Activated CD4-positive, alpha-beta T cell treated with anti-CD3 and anti-CD28 coated beads for 4 hours (primary cell): ENCODE measurements at places on chromosomes 13 and 19.

DNA sequence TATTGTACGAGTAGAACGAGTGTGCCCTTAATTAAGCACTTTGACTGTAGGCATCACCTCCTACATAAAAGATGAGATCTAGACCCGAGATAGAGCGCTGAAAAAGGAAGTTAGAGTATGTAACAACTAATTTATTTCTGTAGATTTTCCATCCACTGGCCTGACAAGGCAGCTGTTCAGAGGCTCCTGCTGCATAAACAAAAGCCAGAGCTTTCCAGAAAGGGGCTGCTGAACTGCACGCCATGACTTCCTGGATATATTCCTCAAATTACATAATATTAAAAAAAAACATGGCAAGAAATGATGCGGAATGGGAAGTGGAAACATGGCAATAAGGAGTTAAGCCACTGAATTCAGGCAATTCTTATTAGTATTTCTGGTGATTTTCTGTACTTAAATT is 89.7 kb downstream of the AKAP11 start:
- DNase-seq = no peak

GRCh38 chr13:33218020-33218419 is 67.5 kb downstream of the STARD13 start:
- DNase-seq = no peak

DNA sequence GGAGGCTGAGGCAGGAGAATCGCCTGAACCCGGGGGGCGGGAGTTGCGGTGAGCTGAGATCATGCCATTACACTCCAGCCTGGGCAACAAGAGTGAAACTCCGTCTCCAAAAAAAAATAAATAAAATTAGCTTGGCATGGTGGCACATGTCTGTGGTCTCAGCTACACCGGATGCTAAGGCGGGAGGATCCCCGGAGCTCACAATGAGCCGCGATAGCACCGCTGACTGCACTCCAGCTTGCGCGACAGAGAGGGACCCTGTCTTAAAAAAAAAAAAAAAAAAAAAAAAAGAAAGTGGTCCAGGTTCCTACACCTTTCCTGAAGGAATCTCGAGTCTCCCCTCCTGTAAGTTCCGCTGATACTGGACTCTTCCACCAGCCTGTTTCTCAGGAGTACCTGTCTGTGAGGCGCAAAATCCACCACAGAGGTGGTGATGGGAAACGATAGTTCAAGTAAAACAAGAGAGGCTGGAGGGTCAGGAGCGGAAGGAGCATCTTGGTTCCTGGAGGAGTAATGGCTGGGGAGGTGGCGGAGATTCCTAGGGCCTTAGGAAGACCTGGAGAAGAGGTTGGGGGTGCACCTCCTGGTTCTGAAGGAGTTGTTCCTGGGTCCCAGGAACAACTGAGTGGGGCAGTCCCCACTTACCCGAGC is 471 bp downstream of the FUT1 start:
- DNase-seq = no peak

- no peak for DNase-seq
These were observed 49.0 kb downstream of the TNFRSF19 start for GRCh38 chr13:23619068-23619855.

- no peak for DNase-seq
These were observed 200.5 kb downstream of the POU4F1 start for GRCh38 chr13:78402708-78403400.

DNA sequence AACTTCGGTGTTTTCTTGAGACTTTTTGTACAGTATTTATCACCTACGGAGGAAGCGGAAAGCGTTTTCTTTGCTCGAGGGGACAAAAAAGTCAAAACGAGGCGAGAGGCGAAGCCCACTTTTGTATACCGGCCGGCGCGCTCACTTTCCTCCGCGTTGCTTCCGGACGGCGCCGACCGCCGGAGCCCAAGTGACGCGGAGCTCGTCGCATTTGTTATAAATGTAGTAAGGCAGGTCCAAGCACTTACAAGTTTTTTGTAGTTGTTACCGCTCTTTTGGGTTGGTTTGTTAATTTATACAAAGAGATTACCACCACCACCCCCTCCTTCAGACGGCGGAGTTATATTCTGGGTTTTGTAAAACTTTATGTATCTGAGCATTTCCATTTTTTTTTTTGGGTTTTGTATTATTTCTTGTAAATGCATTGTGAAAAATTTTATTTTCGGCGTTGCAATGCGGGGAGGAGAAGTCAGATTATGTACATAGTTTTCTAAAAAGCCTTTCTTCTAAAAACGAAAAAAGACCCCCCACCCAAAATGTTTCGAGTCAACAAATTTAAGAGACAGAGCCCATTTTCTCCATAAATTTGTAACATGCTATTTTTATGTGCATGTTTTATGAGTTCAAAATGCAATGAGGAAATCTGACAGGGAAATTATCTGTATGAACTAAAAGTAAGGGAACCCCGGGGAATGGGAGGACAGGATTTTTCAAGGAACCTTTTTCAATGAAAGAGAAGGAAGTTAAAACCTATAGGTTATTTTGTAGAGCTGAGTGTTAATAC is 2.3 kb downstream of the SOX1 start:
- DNase-seq = no peak

- peak; percentile 89 for DNase-seq
These were observed at the start of gene FOXO1 for GRCh38 chr13:40666045-40666932. Gene FOXO1, minus strand, starts transcription at chr13:40666641. Its CDS starts 429 bp downstream, at chr13:40666212.

GRCh38 chr13:26200811-26201210 is 21.3 kb downstream of the RNF6 start:
- DNase-seq = no peak

DNA sequence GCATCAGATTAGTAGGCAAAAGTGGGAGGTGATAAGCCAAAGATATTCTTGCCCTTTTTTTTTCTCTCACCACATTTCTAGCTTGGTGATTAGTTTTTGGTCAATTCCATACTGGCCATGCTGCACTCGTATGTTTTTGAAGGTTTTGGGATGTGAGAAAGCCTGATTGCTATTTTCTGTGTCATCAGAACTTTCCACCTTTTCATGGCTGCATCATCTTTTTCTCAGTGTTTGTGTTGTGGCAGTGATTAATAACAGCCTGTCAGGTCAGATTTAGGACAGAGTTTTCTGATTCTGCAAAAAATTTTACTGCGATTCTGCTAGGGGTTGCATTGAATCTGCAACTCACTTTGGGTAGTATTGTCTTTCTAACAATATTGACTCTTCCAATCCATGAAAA is 32.9 kb downstream of the PSG1 start:
- DNase-seq = no peak

DNA sequence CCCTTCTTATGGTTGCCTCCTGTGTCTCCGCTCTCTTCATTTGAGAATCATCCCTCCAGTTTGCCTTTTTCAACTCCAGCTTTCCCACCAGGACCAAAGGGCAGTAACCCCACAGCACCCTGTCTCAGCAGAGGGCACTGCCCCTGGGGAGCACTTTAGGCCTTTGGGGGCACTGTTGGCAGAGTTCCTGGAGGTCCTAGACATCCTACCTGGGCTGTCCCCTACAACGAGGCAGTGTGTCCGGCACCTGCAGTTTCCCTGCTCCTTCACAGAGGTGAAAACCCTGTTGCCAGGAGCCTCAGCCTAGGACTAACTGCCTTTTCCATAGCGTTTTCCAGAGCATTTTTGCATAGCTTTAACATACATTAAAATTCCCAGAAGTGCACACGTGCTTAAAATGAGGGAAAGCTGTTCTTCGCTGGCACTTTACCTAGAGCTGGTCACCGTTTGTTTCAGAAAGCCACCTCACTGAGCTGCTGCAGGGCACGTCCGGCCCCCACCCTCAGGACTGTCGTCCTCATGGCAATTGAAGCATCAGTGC is 234.9 kb downstream of the TEX29 start:
- no peak for DNase-seq

GRCh38 chr13:43257765-43258164 is 234.4 kb downstream of the DNAJC15 start:
- DNase-seq = no peak
